Left ventricle myocardium superior (tissue), 1 donor: ENCODE measurements at places on chromosomes 5 and 9.

DNA sequence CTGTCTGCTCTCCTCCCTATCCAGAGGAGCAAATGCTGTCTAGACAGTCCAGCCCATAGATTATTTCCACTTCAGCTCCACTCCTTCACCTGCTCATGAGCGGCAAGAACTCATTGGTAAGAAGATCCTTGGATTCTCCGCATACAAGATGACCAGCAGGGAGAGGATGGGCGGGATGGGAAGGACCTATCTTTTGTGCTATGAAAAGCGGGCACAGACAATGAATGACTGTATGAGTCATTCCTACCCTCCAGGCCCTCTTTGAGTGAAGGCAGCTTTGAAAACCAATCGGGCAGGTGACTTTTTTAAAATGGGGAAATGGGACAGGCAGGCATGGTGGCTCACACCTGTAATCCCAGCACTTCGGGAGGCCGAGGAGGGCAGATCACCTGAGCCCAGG is 49.4 kb downstream of the SMIM23 start:
- DNase-seq, result no peak

DNA sequence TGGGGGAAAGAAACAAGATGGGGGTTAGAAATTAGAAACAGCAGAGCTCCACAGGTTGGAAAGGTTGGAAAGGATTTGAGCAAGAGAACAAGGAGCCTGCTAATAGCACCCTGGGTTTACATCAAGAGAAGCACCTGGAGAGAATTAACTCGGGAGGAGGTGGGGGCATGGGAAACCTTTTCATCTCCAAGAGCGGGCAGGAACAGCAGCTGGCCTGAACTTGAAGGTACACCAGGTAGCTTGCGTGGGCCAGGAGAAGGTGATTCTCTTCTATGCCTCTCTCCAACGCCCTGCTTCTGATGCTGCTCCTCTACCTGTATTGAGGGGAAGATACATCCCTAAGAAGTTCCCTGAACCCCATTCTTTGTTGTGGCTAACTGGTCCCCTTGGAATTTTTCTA is 37.1 kb upstream of the GLRX start:
- DNase-seq, result no peak

- DNase-seq, result no peak
These were observed 16.5 kb upstream of the DMRT3 start for GRCh38 chr9:959914-960313.

- DNase-seq, result peak; percentile 40
These were observed 59.2 kb downstream of the DAPK1 start for GRCh38 chr9:87556821-87557220.

DNA sequence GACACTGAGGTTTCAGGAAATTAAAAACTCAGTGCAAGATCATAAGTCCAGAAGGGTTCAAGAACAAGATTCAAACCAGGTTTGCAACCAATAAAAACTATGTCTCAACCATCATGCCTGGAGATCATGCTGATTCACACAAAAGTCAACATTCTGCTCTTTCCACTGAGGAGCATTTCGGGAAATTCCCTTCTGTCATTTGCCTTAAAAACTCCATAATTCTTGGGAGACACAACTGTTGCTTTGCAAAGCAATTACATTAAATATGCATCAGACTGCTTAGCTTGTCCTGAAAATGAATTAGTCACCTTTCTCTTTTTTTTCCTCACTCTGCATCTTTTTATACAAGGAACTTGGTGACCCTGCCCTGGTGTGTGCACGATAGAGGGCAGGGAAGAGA is 275.9 kb upstream of the ZNF462 start:
- DNase-seq, result no peak

DNA sequence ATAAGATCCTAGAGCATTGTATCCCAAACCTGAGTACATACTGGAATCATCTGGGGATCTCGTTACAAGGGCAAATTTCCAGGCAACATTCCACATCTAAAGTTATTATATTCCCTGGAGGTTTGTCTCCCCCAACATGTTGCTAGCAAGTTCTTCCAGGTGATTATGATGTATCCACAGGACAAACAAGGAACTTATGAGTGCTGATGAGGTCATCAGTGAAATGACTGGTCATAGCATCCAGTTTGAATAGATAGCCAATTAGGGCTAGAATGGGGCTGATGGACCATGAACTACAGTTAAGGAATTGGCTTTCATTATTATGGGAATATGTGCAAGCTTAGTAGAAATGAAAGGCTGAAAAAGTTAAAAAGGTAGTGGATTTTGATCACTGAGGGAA is 115.2 kb downstream of the CWC27 start:
- no peak for DNase-seq
